Uterus (tissue), 4 donors: ENCODE measurements at places on chromosomes 4 and X. TPM values are rescaled to one million over a fixed set of nuclear protein-coding genes. Genes with fewer than 3 reads are reported as not detected.

NUDT10 gene
- 8.7 TPM for total RNA-seq

POLN gene
- total RNA-seq = 5.5 TPM

AADAT gene
- total RNA-seq = 11.1 TPM

TRMT10A gene
- 0.29 TPM for total RNA-seq

TMSB15A gene
- total RNA-seq = 12.7 TPM

IL2 gene
- not detected for total RNA-seq

GRCh38 chr4:5566526-5566925 is 141.8 kb downstream of the EVC2 start:
- no peak for DNase-seq
- no peaks in the 10 kb centered on the region for H3K4me1 ChIP-seq
- H3K4me3 ChIP-seq = no peak overlapping the region
- no peaks in the 10 kb centered on the region for H3K36me3 ChIP-seq
- H3K27me3 ChIP-seq = no peaks in the 10 kb centered on the region

GRCh38 chr4:101977076-101977475 is 186.5 kb downstream of the BANK1 start:
- no peak overlapping the region for H3K27ac ChIP-seq

GRCh38 chr4:110139815-110140214 is 58.6 kb downstream of the ELOVL6 start:
- no peak overlapping the region for H3K4me3 ChIP-seq
- no peaks in the 10 kb centered on the region for H3K4me1 ChIP-seq
- no peak for DNase-seq
- H3K36me3 ChIP-seq = no peaks in the 10 kb centered on the region
- H3K27me3 ChIP-seq = no peaks in the 10 kb centered on the region

- no peaks in the 10 kb centered on the region for H3K4me1 ChIP-seq
- no peak overlapping the region for H3K4me3 ChIP-seq
- H3K27ac ChIP-seq = no peak overlapping the region
- DNase-seq = no peak
- H3K27me3 ChIP-seq = no peaks in the 10 kb centered on the region
These were observed 68.7 kb downstream of the WFS1 start for GRCh38 chr4:6338175-6338950.
